ENCODE measurements at places on chromosomes 11 and 22.

- no peak for DNase-seq
These were observed 66.6 kb downstream of the ATXN10 start for GRCh38 chr22:45738206-45738605.

DNA sequence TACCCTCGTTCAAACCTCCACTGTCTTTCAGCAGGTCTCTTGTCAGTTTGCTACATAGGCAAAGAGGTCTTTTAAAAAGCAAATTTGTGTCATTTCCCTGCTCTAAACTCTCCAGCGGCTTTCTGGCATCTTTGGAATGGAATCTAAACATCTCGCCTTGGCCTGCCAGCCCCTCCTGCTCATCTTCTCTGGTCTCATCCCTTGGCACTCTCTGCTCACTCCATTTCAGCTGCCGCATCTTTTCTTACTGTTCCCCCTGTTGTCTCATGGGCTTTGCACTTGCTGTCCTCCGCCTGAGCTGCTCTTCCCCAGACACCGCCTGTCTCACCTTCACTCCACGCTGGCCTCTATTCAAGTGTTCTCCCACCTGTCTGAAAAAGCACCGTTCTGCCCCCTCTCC, 46.6 kb downstream of the BMAL1 start:
- DNase-seq, result no peak

GRCh38 chr11:2539371-2540222, 94.8 kb downstream of the KCNQ1 start:
- no peak for DNase-seq

- no peak for DNase-seq
These were observed 3.0 kb downstream of the LRP5 start for GRCh38 chr11:68315171-68315920.

- DNase-seq, result no peak
These were observed 71.8 kb upstream of the TEAD1 start for GRCh38 chr11:12602421-12602820.

DNA sequence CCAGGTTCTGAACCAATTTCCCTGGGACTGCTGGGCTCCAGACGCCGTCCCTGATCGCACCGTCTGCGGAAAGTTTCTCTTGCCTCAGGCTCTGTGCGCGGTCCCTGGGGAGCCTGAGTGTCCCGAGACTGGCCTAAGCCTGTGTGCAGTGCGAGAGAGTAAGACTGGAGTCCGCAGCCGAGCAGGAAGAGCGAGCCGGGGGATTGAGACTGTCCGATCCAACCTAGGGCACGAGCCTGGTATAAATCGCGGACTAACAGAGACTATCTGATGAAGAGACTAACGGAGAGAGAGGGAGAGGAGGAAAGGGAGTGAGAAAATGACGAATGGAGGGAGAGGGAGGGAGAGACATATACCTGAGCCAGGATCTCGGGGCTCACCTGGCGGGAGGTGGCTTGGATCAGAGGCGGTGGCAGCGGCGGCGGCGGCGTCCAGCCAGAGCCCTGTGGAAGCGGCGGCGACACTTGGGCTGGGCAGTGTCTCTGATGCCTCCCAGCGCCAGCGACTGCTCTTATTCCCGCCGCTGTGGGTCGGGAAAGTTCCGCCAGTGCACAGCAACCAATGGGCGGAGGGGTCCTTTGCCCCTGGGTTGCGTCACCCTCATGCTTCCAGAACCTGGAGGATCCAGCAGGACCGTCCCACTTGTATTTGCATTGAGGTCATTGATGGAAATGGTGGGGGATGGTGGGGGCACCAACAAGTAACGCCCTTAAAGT, at the start of gene CALCA:
Gene CALCA, minus strand, starts transcription at position 487 of the 716 bp plus-strand sequence. CDS start 1,159 bp downstream, outside the sequence.
- no peak for DNase-seq

- no peak for DNase-seq
These were observed 8.2 kb upstream of the TENM4 start for GRCh38 chr11:79449040-79449439.

DNA sequence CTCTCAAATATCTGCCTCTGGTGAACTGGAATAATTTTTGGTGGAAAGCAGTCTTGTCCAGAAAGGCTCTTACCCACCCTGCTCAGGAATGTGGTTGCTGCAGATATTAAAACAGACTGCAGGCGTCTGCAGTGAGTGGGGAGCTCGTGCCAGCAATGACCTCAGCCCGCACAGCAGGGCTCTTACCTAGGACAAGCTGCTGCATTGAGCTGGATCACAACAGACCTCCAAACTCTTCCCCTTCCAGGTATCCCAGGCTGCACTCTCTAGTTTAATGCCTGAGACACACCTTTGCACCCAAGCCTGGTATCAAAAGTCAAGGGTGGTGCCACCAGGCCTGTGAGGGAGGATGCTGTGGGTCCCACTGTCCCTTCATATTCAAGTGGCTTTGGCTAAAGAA, 69.7 kb upstream of the CDON start:
- no peak for DNase-seq

DNA sequence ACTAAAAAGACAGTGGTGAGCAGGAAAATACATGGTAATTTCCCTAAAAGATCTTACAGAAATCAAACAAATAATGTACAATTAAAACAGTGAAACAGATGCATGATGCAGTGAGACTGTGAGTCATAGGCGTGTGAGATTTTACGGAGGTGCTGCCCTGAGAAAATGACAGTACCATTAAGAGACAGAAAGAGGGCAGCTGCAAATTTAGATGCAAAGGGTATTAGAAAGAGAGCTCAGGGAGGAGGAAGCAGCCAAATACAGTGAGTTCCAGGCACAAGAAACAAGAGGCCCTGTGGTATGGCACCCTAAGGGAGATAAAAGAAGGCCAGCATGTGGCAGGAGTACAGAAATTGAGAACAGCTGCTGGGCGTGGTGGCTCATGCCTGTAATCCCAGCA, 88.5 kb upstream of the FIBIN start:
- DNase-seq, result no peak

DNA sequence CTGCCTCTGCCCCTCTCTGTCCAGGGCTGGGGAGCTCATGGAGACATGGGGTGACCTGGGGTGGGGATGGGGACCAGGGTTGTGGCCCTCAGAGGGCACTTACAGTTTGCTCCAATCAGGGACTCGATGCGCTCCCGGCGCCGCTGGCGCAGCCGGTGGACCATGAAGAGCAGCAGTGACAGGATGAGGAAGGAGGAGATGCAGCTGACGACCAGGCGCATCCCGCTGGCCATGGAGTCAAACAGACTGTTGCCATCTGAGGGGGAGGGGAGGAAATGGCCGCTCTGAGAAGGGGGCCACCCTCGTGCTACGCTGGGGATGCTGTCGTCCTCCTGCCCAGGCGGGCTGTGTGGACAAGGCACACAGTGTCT, 80.5 kb downstream of the DGCR2 start:
- DNase-seq, result no peak

GRCh38 chr11:17603056-17603825, 56.2 kb downstream of the OTOG start:
- DNase-seq, result no peak

DNA sequence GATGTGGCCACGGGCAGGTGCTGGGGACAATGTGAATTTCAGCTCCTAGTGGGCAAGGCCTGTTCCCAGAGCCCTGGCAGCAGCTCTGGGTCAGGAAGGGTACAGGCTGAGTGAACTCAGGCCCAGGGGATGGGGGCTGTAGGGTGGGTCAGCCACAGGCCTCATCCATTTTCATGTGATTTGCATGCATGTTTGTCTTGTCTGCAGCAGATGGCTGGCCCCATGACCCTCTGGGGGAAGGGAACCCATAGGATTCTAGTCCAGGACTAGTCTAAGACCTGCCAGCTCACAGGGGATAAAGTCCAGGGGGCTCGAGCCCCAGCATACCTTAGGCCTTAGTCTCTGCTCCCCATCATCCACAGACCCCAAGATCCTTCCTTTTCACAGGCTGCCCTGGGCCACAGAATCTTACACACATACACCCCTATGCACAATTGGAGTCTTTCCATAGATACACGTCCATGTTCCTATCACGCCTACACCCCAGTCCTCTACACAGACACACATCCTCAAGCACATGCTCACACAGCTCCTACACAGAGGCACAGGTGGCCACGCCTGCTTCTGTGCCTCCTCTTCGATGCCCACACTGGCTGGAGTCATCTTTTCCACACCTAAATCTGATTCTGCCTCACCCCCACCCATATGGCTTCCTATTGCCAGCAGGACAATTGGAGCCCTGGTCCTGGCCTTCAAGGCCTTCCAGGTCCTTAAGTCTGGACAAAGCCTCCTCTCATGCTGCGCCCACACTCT, 25.7 kb downstream of the PDE2A start:
- DNase-seq, result no peak

DNA sequence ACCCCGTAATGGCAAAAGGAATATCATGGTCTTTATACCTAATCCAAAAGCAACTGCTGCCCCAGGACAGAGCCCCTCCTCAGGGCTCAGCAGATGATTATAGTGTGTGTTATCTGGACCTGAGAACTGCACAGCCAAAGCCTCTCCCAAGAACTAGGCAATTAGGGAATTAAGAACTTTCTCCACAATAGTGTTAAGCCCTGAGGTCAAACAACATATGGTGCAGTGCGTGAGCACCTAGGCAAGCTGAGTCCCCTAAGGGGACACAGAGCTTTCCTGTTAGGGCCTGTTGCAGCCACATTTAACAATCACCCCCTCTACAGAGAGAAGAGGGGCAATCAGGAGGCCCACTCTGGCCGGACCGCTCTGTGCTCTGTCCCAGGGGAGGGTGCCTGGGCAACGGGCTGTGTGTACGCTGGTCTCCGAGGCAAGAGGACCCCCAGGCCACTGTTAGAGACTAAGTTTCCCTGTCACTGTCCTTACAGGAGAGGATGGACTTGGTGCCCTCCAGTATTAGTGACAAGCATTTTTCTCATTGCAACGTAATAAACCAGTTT, 1.4 kb upstream of the KCNJ5 start:
- DNase-seq, result no peak

DNA sequence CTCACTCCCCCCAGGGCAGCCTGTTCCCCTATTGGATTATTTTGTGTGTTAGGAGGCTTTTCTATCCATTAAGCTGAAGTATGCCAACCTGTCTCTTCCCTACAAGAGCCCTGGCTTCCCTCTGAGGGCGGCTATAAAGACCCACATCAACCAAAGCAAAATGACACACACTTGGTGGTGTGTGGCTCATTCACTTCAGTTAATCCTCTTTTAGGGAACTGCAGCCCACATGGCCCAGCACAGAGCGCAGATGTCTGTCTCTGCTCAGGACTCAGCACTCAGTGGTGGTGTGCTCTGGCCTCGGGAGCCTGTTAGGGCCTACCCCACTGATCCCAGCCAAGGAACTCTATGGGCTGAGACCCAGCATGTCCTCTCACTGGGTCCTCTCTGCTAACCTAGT, 32.2 kb upstream of the LRRC10B start:
- DNase-seq, result no peak

GRCh38 chr22:45905924-45906865, 70.8 kb downstream of the WNT7B start:
- DNase-seq, result no peak

GRCh38 chr11:100925935-100926334, 203.7 kb downstream of the PGR start:
- peak; percentile 35 for DNase-seq

DNA sequence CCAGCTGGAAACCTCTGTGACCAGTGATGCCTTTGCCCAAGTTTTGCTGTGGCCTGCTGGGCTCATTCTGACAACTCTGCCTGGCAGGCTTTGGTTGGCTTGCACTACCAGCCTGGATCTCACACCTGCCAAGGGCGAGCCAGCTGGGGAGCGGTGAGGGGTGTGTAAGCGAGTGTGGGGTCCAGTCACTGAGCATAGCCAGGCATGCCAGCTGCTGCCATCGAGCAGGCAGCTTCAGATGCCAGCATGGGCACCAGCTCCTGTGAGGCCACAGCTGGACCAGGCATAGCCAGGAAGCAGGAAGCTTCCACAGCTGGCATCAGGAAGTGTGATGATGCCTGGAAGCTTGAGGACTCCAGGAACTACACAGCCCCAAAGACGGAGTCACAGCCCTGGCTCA, 1674.6 kb downstream of the LRRC4C start:
- DNase-seq, result no peak

- no peak for DNase-seq
These were observed 11.4 kb downstream of the ETS1 start for GRCh38 chr11:128575961-128576350.

DNA sequence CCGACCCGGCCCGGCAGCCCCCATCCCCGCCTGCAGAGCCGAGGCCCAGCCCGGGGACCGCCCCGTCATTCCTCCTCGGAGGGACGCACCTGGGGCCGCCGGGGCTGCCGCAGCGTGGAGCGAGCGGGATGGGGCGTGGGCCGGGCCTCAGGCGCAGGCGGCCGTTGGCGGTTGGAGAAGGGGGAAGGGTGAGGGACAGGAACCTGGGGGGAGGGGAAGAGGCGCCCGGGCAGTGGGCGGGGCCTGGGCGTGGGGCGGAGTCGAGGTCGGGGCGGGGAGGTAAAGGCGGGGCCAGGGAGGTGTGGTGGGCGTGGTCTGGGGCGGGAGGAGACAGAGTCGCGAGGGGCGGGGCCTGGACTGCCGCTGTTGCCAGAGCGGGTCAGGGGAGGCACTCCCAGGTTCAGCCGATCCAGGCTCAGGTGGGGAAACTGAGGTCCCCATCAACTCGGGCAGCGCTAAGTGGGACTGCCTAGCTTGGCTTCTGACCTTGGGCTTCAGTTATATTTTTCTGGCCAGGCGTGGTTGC, at the start of gene TESMIN:
Gene TESMIN, minus strand, starts transcription at position 190 of the 526 bp plus-strand sequence. CDS start 860 bp downstream, outside the sequence.
- peak; percentile 79 for DNase-seq

DNA sequence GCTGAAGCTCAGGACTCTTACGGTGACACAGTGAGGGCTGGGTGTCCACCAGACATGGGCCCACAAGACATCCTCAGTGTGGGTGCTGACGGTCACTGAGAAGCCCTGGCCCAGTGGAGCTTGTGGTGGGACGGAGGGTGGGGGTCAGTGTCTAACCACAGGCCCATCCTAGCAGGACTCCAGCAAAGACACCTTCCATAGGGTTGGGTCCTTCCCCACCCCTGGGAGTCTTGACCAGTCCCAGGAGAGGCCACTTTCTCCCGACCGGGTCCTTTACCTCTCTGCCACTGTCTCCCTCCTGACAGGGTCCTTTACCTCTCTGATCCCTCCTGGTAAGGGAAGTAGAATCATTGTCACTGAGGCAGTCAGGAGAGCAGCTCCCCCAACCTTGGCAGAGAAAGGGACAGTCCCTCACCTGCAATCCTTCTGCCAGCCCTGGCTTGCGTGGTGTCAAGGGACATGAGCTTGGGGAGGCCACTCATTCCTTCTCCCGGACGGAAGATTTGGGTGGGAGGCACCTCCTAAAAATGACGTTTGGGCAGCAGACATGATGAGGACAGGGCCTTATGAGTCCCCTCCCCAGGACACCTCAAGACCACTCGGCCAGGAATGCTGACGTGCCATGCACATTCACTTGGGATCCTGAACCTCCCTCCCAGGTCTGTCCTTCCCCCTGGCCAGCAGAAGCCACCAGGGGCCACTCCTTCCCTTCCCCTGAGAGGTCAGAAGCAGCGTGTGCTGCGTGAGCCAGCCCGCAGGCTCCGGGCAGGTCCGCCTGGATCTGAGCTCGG, 91.5 kb upstream of the FGF3 start:
- no peak for DNase-seq

DNA sequence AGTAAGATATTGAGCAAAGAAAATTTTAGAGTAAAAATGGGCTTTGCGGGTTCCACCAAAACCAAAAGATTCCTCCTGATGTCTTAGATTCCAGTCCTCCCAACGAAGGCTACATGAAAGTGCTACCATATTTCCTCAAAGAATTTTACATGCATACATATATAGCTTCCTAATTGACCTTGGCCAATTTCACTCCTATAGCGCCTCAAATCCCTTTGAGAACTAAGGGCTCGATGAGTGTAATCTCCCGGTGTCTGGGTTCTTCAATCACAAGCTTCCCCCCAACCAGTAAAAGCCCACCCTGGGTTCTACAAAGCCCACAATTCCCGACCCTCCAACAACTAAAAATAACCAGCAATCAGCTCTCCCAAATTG, 1.2 kb downstream of the SIK3 start:
- no peak for DNase-seq

- DNase-seq, result peak; percentile 83
These were observed 48.1 kb upstream of the TOP3B start for GRCh38 chr22:22030493-22031182.

- no peak for DNase-seq
These were observed 103.9 kb downstream of the DBX1 start for GRCh38 chr11:20056109-20056949.

All from GM06990 (cell line).